SJSA1 (cell line): ENCODE measurements at places on chromosomes 7 and 10. TPM values are rescaled to one million over a fixed set of nuclear protein-coding genes. Genes with fewer than 3 reads are reported as not detected.

The PCDH15 gene
- not detected in 2 replicates for total RNA-seq

The CAV2 gene
- 130 and 204 TPM in 2 replicates for total RNA-seq

The NPTX2 gene
- total RNA-seq: 138 and 160 TPM in 2 replicates

The TBXAS1 gene
- 3.8 and 7.0 TPM in 2 replicates for total RNA-seq

The RAMP3 gene
- not detected in 2 replicates for total RNA-seq

- no peaks in the 10 kb centered on the region for H3K36me3 ChIP-seq
- no peaks in the 10 kb centered on the region for H3K4me1 ChIP-seq
- H3K4me3 ChIP-seq: no peak overlapping the region
- no peaks in the 10 kb centered on the region for H3K27me3 ChIP-seq
Observed at GRCh38 chr7:8228068-8228467, 33.9 kb downstream of the ICA1 start.

DNA sequence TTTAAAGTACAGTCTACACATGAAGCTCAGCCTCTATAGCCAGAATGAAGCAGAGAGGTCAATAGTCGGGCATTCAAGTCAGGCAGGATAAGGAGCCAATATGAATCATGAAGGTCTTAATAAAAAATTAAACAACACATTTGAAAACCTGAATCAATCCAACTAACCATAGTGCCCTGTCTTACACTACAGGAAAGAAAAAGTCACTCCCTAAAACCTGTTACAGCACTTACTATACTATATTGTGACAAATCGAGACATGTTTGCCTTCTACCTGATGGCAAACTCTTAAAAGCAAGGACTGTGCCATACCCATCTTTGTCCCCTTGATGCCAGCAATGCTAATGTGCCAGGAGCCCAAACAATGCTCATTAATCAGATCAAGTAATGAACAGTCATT lies 117.6 kb downstream of the HTR7 start:
- no peaks in the 10 kb centered on the region for H3K36me3 ChIP-seq
- no peaks in the 10 kb centered on the region for H3K27me3 ChIP-seq
- H3K4me1 ChIP-seq: peaks cover 20% of the 10 kb centered on the region
- DNase-seq: no peak
- no peak overlapping the region for H3K4me3 ChIP-seq
- no peak overlapping the region for H3K27ac ChIP-seq

DNA sequence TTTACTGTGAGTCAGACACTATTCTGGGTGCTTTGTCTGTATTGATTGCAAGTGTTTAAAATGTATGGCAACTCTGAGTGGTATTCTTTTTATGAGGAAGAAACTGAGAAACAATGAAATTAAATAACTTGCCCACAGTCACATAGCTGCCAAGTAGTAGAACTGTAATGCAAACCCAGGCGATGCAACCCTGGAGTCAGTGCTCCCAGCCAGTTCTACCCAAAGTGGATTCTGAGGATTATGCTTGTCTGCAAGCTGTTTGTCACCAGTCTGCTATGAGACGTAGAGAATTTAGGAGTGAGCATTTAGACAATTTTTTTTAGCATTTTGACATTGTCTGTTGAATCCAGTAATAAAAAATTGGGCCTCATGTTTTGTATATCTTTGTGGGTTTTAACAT lies 306.0 kb upstream of the LRGUK start:
- no peak overlapping the region for H3K4me3 ChIP-seq
- no peak for DNase-seq
- no peaks in the 10 kb centered on the region for H3K27me3 ChIP-seq
- no peaks in the 10 kb centered on the region for H3K4me1 ChIP-seq
- no peak overlapping the region for H3K27ac ChIP-seq

DNA sequence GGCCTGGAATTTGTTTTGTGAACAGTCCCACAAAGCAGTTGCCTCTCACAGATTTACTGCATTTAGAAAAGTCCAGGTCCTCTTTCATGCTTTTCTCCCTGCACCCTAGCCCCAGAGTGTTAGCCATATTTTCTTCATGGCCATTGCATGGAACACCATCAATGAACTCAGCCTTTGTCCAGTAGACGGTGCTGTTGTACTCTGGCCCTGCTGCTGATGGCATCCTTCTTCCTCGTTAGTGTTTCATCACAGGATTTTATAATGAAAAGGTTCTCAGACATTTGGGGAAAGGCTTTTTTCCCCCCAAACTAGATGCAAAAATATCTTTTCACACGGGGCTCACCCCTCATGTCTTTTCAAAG lies 93.0 kb upstream of the SLC25A13 start:
- no peak for DNase-seq
- H3K27me3 ChIP-seq: no peaks in the 10 kb centered on the region
- no peak overlapping the region for H3K4me3 ChIP-seq
- no peak overlapping the region for H3K27ac ChIP-seq

DNA sequence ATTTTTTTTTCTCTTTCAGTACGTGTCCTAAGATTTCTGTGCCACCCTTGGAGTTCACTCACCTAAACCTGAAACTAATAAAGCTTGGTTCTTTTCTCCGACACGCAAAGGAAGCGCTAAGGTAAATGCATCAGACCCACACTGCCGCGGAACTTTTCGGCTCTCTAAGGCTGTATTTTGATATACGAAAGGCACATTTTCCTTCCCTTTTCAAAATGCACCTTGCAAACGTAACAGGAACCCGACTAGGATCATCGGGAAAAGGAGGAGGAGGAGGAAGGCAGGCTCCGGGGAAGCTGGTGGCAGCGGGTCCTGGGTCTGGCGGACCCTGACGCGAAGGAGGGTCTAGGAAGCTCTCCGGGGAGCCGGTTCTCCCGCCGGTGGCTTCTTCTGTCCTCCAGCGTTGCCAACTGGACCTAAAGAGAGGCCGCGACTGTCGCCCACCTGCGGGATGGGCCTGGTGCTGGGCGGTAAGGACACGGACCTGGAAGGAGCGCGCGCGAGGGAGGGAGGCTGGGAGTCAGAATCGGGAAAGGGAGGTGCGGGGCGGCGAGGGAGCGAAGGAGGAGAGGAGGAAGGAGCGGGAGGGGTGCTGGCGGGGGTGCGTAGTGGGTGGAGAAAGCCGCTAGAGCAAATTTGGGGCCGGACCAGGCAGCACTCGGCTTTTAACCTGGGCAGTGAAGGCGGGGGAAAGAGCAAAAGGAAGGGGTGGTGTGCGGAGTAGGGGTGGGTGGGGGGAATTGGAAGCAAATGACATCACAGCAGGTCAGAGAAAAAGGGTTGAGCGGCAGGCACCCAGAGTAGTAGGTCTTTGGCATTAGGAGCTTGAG lies at the start of gene CFTR:
Gene CFTR, plus strand, starts transcription at position 801 of the 830 bp plus-strand sequence. CDS start 70 bp downstream, outside the sequence.
- no peak within 1 kb of the TSS for H3K4me3 ChIP-seq
- no peak for DNase-seq
- peaks cover 44% of the 10 kb centered on the region for H3K27me3 ChIP-seq
- no peaks in the 10 kb centered on the region for H3K36me3 ChIP-seq

DNA sequence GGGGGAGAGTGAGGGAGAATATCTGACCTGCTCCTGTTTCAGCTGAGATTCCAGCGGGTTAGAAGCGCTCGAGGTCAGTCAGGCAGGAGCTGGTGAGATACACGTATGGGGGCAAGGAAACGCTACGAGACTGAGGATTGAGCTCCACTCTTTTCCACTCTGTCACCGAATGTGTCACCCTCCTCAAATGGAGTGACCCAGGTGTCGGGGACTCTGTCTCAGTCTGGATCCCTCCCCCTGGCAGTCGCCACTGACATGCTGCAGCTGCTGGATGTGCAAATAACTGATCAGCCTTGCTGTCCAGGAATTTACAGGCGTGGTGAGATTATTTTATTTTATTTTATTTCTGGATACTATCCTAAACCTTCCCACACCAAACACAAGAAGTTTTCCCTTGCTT lies 100.9 kb upstream of the DPP6 start:
- no peaks in the 10 kb centered on the region for H3K4me1 ChIP-seq
- no peaks in the 10 kb centered on the region for H3K27me3 ChIP-seq
- no peaks in the 10 kb centered on the region for H3K36me3 ChIP-seq
- no peak overlapping the region for H3K27ac ChIP-seq
- no peak for DNase-seq

- no peaks in the 10 kb centered on the region for H3K27me3 ChIP-seq
- H3K4me1 ChIP-seq: no peaks in the 10 kb centered on the region
- DNase-seq: no peak
- H3K36me3 ChIP-seq: no peaks in the 10 kb centered on the region
- no peak overlapping the region for H3K4me3 ChIP-seq
Observed at GRCh38 chr7:130345136-130345535, 520 bp downstream of the CPA5 start.

DNA sequence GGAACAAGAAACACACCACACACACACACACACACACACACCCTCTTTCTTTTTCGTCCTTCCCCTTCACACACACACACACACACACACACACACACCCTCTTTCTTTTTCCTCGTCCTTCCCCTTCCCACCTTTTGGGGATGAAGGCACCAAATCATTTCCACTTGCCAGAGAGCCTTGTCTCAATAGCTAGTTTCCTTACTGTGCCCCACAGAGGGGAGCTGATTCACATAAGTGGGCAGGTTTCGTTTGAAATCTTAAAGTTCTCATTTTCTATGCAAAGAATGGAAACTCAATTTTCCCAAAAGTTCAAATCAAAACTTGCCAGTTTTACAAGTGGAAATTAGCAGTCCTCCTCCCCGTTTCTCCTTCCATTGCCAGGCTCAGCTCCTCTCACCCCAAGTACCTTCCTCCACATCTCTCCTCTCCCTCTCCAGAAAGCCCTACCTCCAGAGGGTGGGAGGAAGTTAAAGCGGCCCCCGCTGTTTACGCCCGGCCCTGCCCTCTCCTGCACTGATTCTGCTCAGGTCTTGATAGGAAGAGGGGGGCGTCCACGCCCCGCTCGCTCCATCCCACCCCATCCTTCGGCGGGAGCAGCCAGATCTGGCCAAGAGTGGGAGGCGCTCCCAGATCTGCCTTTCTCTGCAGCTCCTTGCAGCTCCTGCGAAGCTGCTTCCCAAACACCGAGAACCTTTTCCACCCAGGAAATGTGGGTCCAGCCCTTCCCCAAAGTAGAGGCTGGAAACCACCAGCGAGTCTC lies 1.3 kb downstream of the CTTNBP2 start:
- no peak overlapping the region for H3K27ac ChIP-seq
- no peaks in the 10 kb centered on the region for H3K36me3 ChIP-seq
- peak; percentile 17 for DNase-seq
- peaks cover 71% of the 10 kb centered on the region for H3K27me3 ChIP-seq
- H3K4me3 ChIP-seq: no peak overlapping the region
- peaks cover 13% of the 10 kb centered on the region for H3K4me1 ChIP-seq

- H3K27me3 ChIP-seq: no peaks in the 10 kb centered on the region; the same call in 1 of the 2 replicates
- no peak for DNase-seq
- no peak overlapping the region for H3K4me3 ChIP-seq
- H3K4me1 ChIP-seq: peaks cover 12% of the 10 kb centered on the region
- H3K27ac ChIP-seq: no peak overlapping the region
- H3K36me3 ChIP-seq: no peaks in the 10 kb centered on the region
Observed at GRCh38 chr7:44175730-44176129, 13.5 kb downstream of the GCK start.

DNA sequence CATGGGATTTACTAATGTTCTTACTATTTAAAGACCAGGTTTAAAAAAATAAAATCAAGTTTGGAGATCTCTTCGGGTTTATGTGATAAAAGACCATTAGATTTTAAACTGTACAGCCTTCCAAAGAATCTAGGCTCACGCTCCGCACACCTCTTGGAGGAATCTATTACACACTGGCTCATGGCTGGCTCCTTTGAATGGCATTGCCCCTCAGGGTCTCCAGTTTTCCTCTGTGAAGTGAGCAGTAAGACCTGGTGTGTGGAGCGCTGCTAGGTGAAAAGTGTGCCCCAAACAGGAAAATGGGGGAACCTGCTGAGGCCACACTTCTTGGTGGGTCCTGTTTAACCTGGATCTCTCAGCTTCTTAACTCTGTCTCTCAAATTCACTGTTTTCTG lies 142.3 kb downstream of the KAT6B start:
- no peak overlapping the region for H3K27ac ChIP-seq
- H3K4me1 ChIP-seq: no peaks in the 10 kb centered on the region
- H3K4me3 ChIP-seq: no peak overlapping the region

DNA sequence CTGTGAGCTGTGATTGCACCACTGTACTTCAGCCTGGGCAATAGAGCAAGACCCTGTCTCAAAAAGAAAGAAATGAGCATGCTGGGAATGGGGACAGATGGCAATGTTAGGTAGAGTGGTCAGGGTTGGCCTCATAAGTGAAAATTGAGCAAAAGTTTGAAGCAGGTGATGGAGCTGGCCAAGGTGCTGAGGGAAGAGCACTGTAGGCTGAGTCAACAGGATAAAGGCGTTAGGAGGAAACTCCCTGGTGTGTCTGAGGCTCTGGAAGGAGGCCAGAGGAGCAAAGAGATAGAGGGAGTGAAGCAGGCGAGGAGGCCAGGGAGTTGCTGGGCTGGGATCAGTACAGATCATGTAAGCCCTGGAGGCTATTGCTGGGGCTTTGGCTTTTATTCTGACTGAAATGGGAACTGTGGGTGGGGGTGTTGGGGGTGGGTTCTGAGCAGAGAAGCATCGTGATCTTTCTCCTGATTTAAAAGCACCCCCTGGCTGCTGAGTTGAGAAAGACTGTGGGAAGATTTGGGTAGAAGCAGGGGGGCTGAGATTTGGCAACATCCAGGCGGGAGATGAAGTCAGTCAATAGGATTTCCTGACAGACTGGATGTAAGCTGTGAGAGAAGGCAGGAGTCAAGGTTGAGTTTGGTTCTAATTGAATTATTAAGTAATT lies 52.5 kb upstream of the VKORC1L1 start:
- H3K27ac ChIP-seq: no peak overlapping the region
- H3K27me3 ChIP-seq: no peaks in the 10 kb centered on the region
- no peak for DNase-seq
- H3K4me1 ChIP-seq: no peaks in the 10 kb centered on the region

DNA sequence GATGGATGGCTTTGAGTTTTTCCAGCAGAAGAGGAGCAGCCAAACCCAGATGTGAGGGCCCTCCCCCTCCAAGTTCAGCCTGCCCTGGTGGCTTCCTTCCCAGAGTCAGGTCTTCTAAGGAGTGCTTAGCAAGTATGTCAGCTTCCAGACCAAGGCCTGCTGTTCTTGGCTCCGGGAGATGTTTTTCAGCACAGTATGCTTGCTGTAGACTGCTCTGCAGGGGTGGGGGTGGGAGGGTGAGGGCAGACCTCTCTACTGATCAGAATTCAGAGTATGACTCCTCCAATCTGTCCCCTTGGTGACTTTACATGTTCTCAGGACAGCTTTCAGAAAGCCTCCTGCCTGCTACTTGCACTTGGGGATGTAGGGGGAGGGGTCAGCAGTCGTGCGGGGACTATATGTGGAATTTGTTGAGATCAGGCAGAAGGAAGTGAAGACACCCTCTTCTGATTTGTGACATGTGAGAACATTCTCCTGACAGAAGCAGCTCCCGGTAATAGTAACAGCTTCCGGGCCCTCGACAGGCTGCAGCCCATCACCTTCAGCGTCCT lies 516.4 kb upstream of the ZMIZ1 start:
- H3K36me3 ChIP-seq: no peaks in the 10 kb centered on the region
- no peak overlapping the region for H3K27ac ChIP-seq
